Myocyte (in vitro differentiated cells): ENCODE measurements at places on chromosomes 7 and 10.
A peak's percentile ranks its signal among the peaks of the same experiment; 100 is the strongest.

GRCh38 chr10:96740579-96741281, 20.4 kb upstream of the PIK3AP1 start:
- no peak for DNase-seq

DNA sequence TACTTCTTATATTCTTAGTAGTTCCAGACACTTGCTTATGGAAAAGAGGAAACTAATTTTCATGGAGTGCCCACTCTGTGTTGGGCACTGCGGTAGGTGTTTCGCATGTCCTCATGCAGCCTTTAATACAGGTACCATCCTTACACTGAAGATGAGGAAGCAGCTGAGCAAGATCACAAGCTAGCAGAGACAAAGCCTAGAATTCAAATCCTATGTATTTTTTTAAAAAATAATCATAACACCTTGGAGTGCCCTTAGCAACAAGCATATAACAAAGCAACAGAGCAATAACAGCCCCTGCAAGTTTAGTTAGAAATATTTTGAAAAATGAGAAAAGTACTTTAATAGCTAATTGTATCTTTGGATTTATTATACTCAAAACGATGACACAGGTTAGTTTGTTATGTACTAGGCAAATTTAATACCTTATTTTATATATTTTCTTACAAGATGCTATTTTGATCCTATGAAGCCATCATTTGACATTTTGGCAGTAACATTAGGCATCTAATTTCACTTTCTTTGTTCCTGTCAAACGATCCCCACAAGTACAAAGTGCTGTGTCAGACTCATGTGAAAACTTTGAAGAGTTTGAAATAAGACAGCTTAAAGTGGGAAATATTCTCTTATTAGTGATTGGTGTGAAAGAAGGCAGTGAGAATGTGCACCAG, 245.8 kb downstream of the CDK14 start:
- DNase-seq = peak; percentile 49

DNA sequence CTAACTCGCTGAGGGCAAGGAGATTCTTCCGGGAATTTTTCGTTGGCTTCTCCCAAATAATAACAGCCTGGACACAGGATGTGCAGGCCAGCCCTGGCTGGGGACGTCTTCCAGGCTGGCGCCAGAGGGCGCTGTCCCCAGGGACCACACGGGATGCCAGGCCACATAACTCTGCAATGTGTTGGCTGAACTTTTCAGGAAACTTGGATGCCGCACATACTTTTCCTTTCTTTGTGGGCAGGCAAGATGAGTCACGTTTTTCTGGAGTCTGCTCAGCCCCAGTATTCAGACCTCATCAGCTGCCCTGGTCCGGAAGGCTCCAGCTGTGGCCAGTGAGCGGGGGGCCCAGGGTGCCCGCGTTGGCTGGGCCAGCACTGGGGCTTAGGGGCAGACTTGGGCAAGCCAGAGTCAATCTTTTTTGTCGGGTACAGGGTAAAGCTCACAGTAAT, 122.7 kb downstream of the PRKAG2 start:
- DNase-seq = peak; percentile 100

- peak; percentile 98 for DNase-seq
Measured at GRCh38 chr7:24778543-24779282, 21.4 kb upstream of the GSDME start.

DNA sequence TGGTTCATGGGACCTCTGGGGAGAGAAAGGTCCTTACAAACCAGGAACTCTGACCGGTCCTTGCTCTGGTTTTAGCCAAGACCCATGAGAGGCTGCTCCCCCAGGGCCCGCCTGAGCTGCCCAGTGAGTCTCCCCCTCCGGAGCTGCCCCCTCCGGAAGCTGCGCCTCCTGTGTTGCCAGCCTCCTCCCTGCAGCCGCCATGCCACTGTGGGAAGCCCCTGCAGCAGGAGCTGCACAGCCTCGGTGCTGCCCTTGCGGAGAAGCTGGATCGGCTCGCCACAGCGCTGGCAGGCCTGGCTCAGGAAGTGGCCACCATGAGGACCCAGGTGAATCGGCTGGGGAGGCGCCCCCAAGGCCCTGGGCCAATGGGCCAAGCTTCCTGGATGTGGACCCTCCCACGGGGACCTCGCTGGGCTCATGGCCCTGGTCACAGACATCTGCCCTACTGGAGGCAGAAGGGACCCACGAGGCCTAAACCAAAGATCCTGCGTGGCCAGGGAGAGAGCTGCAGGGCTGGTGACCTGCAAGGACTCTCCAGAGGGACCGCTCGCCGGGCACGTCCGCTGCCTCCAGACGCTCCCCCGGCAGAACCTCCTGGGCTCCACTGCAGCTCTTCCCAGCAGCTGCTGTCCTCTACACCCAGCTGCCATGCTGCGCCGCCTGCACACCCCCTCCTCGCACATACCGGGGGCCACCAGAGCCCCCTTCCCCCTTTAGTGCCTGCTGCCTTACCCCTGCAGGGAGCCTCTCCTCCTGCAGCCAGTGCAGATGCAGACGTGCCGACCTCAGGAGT, 40.1 kb downstream of the ZNF467 start:
- DNase-seq = no peak

DNA sequence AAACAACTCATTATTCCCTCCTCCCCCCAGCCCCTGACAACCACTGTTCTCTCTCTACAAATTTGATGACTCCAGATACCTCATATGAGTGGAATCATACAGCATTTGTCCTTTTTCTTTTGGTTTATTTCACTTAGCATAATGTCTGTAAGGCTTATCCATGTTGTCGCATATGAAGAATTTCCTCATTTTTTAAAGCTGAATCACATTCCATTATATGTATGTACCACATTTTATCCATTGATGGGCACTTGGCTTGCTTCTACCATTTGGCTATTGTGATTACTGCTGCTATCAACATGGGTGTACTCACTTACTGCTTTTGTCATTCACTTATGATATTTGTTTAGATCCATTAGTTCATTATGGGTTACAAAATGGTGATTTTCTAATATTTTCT, 112.8 kb downstream of the BUB3 start:
- DNase-seq = no peak

DNA sequence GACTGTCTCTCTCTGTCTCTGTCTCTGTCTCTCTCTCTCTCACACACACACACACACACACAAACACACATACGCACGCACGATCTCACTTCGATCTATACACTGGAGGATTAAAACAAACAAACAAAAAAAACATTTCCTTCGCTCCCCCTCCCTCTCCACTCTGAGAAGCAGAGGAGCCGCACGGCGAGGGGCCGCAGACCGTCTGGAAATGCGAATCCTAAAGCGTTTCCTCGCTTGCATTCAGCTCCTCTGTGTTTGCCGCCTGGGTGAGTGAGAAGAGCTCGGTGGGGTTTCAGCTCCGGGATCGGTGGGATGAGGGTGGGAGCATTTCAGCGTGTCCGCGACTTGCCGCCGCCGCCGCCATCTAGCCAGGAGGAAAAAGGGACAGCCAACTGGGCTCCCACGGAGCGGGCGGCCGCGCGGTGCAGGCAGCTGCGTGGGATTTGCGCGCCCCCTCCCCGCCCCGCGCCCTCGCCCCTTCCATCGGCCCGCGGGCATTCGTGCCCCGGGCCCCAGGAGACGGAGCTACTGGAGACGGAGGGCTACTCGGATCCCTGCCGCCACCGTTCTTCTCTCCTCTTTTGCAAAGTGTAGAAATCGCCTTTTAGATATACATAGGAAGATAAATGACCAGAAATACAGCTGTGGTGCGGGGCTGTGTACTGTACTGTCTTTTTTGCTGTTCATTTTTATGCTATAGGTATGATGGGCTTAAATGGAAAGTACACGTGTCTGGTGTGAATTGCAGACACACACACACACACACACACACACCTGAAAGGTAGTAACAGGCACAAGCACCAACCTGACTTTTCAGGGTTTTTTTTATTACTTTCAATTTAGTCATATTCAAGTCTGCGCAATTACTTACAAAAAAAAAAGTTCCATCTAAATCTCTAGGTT, 581 bp downstream of the PTPRZ1 start:
- peak; percentile 12 for DNase-seq

DNA sequence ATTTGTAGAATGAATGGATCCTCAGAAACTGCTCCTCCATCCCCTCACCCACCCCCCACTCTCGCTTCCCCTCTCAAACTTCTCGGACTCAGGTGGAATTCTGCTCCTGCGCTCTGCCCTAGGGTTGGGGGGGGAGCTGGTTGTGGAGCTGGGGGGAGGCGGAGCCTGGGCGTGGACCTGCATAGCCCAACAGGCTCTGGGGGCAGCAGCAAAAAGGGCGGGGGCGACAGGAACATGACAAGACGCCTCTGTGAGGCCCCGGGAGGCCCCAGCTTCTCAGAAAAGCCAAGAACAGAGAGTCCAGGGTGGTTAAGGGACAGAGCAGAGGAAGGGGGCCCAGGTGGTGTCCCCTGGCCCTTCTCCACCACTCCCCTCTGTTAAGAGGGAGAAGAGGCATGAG, 3.5 kb downstream of the TSC22D4 start:
- no peak for DNase-seq

DNA sequence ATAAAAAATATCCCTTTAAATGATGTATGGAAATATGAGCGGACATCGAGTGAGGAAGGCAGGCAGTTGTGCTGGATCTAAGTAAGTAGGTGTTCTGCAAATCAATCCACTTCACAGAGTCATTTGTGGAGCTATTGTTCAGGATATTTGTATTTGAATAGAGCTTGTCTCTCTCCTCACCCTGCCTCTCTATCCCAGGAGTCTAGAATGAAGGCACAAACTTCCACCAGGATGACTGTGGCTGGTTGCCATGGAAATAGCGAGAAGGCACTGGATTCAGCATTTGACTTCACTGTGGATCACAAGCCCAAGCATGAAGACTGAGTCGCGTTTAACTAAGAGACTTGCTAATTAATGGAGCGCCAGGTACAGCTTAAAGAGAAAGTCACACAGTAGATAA, 53.2 kb downstream of the NPY start:
- no peak for DNase-seq

DNA sequence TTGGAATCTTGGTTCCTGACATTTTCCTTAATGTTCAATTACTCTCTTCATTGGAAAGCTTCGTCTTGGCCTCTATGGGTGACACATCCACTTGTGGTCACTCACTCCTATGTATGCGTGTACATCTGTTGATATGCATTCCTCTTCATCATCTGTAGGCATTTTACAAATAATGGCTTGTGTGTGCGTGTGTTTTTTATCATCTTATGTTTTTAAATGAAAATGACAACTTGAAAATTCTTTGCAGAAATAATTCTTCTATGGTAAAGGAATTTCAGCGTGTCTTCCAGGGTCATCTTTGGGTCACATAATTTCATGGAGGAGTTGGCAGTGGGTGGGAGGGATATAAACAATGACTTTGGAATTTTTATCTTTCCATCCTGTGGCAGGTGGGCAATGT, 925.1 kb downstream of the LRMDA start:
- no peak for DNase-seq

GRCh38 chr10:123135415-123136141, at the start of gene HMX3:
TSS of gene HMX3 (plus strand) at chr10:123135970. CDS start at chr10:123136051, 81 bp downstream.
- peak; percentile 22 for DNase-seq

DNA sequence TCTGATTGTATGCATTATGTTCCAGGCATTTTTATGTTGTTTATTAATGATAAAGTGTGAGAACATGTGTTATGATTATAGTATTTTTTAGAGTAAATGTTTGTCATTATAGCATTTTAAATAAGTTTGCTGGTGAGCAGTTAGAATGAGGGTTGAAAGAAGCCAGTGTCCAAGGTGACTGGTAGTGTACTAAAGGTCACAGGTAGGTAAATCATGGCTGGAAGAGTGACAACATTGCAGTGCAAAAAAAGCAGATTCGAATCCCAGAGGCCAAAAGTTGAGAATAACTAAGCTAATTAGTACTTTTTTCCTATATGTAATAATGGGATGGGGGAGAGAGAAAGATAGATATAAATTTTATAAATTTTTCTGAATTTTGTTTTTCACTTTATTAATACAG, 44.0 kb downstream of the RSBN1L start:
- DNase-seq = no peak
